ENCODE measurements at places on chromosomes 2 and 18. TPM values are rescaled to one million over a fixed set of nuclear protein-coding genes. Genes with fewer than 3 reads are reported as not detected.
A peak's percentile ranks its signal among the peaks of the same experiment; 100 is the strongest.

KCNF1 gene
- total RNA-seq = not detected

KLHL30 gene
- total RNA-seq = not detected

CYP1B1 gene
- total RNA-seq = 112 TPM

CHRNG gene
- total RNA-seq = 0.22 TPM

POTEJ gene
- total RNA-seq = not detected

MROH2A gene
- not detected for total RNA-seq

GRCh38 chr18:23966909-23967308 is 47.6 kb upstream of the TTC39C start:
- DNase-seq = no peak

DNA sequence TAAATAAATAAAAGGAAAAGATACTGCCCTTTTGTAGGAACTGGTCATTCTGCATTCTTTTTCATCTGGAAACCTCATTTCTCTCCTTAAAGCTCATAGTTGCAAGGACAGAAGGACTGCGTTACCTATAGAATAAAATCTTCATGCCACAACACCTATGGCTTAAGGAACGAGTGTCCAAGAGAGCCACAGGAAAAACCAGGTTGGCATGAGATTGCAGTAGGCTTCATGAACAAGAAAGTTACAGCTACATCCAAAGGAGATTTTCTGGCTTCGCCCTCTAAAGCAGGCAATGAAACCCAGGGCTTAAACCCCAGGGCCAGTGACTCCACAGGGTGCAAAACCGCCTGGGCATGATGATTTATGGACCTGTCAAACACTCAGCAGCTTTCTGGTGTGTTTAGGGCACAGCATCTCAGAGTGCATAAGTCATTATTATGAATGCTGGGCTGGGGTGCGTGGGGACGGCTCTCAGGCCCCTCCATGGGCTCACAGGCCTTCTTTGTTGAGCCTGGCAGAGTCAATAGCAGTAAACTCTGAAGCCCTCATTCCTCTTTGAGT is 30.7 kb upstream of the PIEZO2 start:
- DNase-seq = no peak

DNA sequence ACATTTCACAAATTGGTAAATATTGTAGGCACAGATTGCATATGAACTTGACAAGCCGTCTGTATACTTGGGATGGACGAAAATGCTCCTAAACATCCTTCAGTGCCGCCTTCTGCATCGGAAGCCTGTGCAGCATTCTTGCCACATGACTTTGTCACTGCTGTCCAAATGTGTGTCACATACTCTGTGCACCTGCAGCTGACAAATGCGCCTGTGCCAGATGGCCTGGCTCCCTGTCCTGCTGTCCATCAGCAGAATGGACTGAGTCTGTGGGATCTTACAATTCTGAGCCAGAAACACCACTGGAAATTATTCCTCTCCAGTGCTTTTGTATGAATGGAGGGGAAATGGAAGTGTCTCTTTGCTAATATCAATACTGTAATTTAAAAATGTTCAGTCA is 89.9 kb downstream of the DCDC2C start:
- DNase-seq = no peak

GRCh38 chr2:15273452-15273851 is 287.7 kb downstream of the NBAS start:
- DNase-seq = no peak

DNA sequence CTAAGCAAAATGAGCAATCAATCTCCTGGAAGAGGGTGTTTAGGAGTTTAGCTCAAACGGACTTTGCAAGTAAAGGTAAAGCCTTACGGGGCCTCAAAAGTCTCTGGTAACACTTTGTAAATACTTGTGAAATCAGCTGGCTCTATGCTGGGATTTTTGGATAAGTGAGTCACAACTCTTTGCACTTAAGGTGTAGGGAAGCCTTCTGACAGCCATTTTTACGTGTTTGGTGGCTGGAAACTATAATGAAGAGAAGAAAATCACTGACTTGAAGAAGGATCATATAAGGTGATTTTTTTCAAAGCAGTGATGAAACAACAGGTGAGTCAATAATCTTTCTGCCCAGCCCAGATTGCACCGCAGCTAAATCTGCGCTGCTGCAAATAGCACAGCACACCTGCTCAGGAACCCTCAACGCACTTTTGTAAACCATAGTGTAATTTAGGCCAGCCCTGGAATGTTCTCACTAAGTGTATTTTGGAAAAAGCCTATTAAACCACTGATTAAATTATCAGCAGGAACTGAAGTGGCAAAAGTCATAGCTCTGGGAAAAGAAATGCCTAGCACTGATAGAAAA is 218.8 kb downstream of the AGPS start:
- no peak for DNase-seq

DNA sequence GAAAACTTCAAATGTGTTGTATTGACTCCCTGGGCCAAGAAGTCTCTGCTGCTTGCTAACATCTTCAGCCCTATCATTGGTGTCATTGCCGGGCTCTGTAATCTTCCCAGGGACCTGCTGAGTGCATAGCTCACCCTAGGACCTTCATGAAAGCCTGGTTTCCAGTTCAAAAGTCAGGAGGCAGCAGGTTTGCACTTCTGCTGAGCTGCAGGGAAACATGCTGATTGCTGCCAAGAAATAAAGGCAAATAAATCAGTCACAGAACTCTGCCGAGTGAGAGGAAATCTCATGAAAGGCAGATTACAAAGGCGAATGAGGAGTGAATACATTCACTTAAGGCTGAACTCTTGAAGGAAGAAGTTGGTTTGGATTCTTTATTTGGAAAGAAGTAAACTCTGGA is 1947.6 kb upstream of the CELF4 start:
- no peak for DNase-seq

GRCh38 chr18:24075767-24076597 is 61.4 kb downstream of the TTC39C start:
- peak; percentile 89 for DNase-seq

DNA sequence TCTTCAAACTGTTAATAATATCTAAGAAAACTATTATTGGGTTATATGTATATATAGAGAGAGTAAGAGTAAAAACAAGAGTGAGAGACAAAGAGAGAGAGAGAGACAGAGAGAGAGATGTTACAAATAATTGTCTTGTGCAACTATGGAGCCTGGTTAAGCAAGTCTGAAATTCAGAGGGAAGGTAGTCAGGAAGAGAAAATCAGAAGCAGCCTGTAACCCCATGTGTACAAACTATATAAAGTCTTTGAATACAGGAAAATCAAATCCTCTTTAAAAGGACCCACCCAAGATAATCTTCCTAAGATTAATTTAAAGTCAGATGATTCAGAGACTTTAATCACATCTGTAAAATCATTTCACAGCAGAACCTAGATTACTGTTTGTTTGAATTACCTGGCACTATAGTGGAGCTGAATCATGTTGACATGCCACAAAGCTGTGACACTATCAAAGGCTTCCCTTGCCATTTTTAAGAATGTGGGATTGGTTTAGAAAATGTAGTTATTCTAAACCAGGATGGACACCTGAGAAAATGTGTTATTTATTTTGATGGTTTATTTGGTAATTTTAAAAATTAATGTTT is 301.7 kb upstream of the FSIP2 start:
- DNase-seq = no peak

GRCh38 chr2:216142540-216142939 is 33.4 kb downstream of the XRCC5 start:
- DNase-seq = no peak

DNA sequence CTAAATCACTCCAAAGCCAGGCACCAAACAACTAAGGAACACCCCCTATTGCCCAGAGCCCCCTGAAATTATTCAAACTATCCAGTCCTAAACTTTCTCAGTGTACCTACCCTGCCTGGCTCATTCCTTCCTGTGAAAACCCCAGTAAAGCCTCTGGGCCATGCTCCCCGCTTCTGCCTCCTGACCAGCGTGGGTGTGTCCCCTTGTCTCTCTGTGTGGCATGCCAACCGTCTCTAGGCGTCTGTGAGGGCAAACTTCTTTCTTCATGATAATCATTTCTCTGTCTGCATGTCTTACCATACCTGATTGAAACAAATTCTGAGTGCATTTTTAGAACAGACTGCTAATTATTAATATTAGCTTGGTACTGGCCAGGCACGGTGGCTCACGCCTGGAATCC is 109.0 kb upstream of the MSH2 start:
- no peak for DNase-seq

DNA sequence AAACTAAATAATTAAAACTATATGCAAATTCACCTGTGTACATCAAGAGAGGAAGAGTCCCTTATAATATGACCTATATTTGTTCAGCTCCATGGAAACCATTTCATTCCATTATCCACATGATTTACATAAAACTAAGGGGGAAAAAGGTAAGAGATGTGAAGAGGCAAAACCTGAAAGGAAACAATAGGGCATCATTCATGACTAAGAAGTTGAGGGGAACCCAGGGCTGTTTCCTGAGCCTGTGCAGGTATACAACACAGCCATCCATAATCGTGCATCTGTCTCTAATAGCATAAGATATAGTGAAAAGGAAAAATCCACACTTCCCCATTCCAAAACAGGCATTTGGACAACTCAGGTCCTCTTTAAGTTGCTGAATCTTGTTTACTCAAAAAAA is 151.3 kb downstream of the NR4A2 start:
- DNase-seq = no peak

- no peak for DNase-seq
Measured at GRCh38 chr18:21747764-21748693, 7.4 kb downstream of the MIB1 start.

DNA sequence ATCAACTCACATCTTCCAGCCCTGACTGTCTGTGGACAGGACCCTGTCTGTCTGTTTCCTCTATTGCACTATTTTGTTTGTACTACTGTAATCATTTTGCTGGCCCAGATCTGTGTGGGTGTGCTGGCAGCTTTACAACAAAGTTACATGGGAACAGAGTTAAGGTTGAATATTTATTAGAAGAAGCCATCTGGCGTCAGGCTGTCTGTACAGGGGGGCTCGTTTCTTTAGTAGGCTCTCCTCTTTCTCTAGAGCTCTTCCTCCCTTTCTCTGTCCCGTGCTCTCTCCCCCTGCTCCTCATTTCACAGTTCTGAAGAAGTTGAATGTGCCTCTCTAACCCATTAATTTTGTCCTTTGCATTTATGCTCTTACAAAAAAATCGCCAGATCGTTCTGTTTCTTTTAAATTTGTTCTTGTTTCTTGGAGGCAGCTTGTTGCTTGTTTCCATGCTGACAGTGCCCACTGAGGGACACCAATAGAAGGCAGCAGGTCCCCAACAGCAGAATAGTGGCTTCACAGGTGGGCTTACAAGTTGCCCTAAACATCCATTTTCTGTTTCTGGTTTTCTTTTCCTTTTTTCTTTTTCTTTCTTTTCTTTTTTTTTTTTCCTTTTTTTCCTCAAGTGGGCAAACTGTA is 315.2 kb upstream of the ZEB2 start:
- DNase-seq = no peak

- DNase-seq = no peak
Measured at GRCh38 chr18:1012775-1013174, 108.1 kb downstream of the ADCYAP1 start.

DNA sequence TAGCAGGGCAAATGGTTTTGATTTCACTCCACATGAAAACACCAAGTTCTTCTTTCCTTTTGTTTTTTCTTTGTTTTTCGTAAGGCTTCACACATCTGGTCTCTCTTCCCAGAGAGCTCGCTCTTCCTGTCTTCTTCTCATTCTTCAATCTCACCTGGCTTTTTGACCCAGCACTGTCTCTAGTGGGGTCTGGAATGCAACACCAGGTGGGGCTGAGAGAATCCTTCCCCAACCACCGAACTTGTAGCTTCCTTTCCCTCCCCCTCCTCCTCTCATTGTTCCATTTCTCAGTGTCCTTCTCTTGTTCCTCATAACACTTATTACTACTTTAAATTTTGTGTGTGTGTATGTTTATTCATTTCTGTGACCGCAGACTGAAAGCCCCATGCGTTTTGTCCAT is 13.5 kb upstream of the PIEZO2 start:
- DNase-seq = no peak

DNA sequence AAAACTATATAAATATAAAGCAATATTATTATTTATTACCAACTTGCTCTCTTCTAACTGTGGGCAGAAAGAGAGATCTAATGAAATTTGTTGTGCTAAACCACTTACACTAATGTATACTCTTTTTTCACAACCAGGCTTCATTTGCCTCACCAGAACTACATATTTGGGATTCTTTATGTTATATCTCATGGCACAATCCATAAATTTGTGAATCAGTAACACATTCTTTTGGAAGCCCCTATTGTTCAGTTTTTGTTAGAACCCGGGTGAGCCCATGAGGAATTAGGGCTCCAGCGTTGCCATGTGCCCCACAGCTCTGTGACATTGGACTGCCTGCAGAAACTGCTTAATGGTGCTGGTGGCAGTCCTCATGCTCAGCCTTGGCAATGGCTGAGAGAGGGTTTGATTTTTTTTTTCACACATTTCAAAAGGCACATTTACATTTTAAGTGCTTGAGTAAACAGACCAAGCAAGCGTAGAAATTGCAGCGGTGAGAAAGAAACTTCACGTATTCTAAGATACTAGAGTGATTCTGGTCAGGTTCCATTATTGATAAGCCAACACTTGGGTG is 15.3 kb downstream of the VIT start:
- no peak for DNase-seq

GRCh38 chr2:59724746-59725145 is 828.7 kb downstream of the BCL11A start:
- DNase-seq = no peak
